ENCODE measurements at places on chromosomes 6 and 20.
A peak's percentile ranks its signal among the peaks of the same experiment; 100 is the strongest.

- no peak for ATAC-seq
These were observed 28.0 kb downstream of the ID4 start for GRCh38 chr6:19865178-19865577.

DNA sequence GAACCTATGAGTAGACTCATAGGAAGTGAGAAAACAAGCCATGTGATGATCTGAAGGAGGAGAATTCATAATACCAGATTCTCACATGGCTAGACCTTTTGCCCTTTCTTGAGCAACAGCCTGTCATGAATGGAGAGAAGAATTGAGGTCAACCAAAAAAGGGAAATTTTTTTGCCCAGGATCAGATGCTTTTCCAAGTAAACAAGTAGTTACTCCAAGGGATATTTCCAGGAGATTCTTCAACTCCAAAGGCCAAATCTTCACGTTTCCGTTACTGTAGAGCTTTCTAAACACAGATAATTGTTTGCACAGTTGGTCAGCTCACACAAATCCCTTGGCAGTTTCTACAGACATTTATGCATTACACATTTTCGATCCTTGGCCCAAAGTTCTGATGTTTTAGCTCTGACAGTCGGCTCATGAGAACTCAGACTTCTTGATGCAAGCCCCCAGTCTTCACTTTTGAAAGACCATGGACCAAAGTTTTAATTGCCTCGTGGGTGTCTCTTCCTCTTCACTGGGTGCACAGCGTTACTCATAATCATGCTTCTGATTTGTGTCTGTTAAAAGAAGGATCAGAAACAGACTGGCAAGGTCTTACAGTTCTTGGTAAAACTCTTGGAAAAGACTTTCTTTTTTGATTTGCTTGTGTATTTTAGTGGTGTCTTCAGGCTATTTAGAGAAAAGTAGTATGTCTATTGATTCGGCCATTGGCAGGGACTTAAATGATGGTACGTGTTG lies 115.0 kb downstream of the TSHZ2 start:
- ATAC-seq: peak; percentile 69

DNA sequence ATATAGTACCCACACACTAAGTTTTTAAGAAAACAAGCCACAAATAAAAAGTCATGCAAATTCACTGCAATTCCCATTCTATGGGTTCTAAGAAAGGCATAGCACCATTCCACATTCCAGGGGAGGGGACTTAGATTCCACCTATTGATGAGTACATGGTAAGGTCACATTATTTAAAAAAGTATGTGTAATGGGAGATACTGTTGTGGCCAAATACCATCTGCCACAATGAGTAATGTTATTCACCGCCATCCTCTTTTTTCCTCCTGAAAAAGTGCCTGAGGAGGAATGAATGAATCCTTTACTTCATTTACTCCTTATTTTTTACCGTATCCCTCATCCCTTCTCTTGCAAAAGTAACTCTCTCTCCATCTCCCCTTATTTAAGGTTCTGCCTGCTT lies 27.0 kb upstream of the ADGRF1 start:
- no peak for ATAC-seq

DNA sequence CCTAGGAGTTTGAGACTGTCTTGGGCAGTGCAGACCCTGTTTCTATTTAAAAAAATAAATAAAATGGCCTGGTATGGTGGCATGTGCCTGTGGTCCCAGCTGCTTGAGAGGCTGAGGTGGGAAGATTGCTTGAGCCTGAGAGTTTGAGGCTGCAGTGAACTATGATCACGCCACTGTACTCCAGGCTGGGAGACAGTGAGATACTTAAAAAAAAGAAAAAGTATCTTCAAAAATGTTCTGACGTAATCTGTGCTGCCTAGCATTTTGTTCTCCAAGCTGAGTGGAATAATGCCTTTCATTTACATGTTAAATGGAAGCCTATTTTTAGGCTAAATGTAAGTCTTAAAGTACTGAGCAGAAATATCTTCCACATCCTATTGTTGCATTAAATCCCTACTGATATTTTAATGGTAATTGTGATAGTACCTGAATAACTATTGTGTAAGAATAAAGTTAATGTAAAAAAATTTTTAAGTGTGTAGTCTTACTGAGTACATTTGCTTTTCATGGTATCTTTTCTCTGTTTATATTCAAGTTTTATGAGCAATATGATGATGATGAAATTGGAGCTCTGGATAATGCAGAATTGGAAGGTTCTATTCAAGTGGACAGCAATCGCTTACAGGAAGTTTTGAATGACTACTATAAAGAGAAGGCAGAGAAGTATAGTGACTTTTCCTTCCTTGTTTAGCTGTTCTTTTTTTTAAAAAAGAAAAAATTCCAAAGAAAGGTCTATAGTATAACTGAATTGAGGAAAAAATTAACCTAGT lies 4.2 kb upstream of the ZC2HC1B start:
- ATAC-seq: no peak

DNA sequence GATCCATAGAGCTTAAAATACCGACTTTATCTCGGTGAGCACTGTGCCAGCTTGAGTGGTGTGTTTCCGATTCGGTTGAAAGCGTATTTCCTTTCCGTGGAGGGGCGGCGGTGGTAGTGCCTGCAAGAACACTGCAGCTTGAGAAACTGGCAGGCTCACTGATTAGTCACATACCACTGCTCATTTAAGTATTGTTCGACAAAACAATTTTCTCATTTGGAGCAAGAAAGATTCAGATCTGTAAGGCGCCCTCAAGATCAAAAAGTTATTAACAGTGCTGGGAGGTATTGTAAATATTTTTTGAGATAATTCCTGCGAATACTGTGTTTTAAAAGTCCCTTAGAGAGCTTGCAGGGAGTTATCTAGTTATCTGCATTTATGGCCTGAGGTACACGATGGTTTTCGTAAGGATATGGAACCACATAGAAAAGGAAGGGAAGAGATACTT lies 1.3 kb downstream of the MAPK14 start:
- ATAC-seq: peak; percentile 47
